ENCODE measurements at places on chromosomes 7 and 10.

DNA sequence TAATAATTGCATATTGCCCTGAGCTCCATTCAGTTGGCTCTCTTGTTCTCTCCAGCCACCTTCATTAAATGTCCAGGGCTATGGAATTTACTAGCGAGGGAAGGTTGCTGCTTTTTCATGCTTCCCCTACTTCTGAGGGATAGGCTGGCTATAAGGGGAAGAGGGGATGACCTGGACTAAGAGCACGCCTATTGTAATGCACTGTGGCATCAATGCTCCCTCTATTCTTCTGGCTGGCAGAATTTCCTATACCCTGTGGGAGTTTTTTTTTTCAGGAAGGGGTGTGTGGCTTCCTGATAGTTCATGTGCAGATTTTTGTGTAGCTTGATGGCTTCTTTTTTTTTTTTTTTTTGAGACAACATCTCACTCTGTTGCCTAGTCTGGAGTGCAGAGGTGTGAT lies 155.8 kb downstream of the SND1 start:
- no peak for DNase-seq

- no peak for DNase-seq
Observed at GRCh38 chr10:112677689-112678088, 230.7 kb downstream of the VTI1A start.

DNA sequence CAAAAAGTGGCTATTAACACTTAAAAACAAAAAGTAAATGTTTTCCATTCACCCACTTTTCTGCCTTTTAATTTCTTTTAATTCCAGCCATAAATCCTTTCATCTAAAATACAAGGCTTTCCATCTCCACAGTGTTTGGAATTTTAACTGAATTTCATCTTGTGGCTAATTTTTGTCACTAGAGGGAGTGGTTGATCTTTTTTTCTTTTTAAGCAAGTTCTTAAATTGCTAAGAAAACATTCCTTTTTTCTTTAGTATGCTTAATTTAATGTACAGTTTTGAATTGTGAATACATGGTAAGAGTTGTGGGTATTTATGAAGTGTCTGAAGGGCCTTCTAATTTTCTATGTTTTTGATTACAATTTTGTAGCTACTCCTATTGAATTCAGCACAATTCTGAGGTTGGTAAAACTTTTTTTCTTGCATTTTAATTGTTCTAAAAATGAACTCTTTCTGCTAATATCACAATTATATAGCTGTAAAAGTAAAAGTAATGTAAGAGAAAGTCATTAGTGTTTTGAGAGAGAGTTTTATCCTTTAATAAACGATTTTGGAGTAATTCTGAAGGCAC lies 54.9 kb upstream of the ANK3 start:
- no peak for DNase-seq

GRCh38 chr10:75408911-75409885 lies 7.6 kb upstream of the ZNF503 start:
- no peak for DNase-seq

DNA sequence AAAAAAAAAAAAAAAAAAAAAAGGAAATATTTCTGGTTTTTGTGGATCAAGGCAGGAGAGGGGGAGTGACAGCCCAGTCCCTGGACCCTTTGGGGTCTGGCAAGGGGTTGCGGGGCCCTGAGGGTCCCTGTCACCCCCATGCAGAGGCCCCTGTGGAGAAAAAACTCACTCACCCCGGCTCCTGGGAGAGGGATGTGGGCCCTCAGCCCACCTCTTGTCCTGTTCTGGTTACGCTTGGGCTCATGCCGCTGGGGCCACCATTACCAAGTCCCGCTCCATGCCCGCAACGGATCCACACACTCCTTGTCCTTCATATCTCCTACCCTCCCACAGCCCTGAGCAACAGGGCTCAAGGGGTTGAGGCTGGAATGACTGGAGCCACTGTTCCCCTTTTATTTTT lies 1.0 kb upstream of the TMEM184A start:
- no peak for DNase-seq
